Activated naive CD4-positive, alpha-beta T cell (primary cell): ENCODE measurements at places on chromosomes 16 and 17.

GRCh38 chr16:86079255-86079885, 180.4 kb downstream of the IRF8 start:
- no peak for DNase-seq

DNA sequence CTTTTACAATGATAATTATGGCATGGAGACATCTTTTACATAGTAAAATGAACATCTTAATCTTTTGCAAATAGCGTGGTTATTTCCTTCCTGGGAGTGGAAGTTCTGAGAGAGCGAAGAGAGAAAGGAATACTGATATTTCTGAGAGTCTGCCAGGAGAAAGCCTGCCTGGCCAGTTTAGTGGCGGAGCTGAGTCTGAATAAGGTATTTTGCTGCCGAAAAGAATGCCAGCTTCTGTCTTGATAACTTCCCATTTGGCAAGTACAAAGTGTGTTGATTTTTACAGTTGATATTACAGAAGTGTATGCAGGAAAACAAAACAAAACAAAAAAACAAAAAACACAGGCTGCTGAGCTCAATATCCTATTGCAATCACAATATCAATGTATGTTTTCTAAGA, 55.9 kb downstream of the KCNJ2 start:
- no peak for DNase-seq

DNA sequence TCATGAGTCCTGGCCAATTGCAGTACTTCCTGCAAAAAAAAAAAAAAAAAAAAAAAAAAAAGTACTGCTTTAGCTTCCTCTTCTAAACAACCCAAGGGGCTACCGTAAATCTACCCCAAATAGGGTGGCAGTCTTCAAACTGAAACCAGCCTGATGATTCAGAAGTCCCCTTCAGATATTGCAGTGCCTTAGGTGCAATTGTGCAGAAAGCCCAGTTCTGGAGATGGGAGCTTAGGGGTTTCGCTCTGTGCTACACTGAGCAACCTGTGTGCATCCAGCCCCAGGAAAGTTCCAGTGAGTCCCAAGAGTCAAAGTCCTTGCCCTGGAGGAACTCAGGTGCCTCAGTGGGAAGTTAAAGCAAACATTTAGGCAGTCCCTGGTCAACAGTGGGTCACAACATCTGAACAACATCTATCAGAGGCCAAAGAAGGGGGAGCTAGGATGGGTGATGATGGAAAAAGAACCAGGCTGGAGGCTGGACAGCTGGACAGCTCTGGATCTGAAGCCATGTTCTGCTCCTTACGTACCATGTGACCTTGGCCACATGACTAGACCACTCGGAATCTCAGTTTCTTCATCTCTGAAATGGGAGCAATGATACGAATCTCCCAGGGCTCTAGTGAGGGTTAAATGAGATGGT, 6.7 kb upstream of the CIITA start:
- DNase-seq = no peak

DNA sequence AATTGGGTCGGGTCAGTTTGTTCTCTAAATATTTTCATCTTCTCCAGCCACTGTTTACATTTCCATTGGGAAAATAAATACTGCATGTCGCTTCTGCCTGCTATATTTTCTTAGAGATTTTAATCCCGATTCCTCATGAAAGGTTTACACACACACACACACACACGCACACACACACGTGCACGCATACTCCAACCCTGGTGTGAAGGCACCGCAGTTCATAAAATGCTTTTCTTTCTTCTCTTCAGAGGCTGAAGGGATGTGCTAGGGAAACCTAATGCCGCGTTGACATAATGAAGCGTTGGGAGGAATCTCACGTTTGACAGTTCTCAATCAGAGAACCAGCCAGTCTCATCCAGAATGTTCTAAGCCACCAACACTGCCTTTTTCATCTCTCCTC, 222.9 kb upstream of the IRX3 start:
- no peak for DNase-seq

DNA sequence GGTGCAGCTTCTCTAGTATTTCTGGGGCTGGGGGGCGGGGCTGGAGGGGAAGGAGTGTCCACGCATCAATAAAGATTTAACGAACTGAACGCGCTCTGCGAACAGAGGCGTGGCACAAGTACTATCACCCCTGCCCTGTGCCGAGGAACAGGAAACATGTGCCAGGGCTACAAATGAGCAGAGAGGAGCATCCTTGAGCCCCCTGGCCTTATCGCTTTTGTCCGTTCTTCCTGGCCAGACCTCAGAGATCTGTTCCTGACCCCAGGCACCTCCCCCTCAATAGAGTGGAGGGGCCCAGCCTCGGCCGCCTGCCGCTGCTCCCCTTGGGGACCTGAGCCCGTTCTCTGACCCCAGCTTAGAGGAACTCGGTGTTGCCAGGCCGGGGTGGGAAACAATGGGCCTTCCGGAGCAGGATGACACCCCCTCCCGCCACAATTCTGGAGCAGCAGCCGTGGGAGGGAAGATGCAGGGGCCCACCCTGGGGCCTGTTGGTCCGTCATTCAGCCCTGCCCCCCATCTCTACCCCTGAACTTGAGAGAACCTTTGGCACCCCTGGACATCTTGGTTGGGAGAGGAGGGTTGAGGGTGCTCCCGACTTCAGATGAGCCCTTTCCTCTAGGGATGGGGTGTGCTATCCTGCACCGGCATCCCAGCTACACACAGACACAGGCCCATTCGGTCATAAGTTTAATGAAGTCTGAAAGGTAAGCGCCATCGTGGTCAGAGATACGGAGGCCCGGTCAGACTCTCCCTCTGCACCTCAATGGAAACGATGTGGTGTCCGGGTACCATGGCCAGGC, 1.1 kb downstream of the NAA38 start:
- no peak for DNase-seq

GRCh38 chr16:1159325-1159972, 6.5 kb downstream of the CACNA1H start:
- no peak for DNase-seq

GRCh38 chr17:81917565-81918332, at the start of gene SIRT7:
Gene SIRT7 (minus strand): TSS chr17:81918176. CDS start chr17:81918131, 45 bp downstream.
- DNase-seq = peak; percentile 81

DNA sequence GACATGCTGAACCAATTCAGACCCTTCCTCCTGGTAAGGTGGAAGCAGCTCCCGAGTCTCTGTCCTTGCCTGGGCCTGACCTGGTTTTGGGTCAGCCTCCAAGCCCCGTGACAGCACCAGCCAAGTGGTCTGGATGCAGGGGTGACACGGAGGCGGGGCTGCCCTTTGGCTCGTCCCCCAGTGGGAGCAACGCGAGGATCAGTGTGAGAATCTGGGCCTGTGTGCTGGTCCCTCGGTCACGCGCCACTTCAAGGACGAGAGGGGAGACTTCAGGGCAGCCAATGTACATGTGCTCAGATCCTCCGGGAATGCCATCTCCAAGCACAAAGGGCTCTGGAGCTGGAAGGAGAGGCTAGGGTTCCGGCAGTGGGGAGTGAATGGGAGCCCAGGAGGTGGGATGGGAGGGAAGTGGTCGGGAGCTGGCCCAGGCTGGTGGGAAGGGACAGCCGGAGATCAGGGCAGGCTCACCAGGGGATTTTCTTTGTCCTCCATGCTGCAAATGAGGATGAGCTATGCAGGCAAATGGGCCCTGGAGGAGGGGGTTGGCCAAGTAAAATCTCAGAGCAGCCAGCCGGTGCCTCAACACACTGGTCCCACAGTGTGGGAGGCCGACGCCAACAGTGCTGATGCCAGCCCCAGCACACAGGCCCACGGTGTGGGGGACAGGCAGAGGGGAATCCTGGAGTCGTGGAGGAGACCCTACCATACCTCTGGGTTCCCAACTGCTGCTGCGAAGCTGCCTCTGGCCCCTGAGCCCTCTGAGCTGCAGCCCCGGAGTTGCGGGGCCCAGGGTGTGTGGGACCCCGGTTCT, 4.2 kb upstream of the NDRG4 start:
- no peak for DNase-seq

GRCh38 chr17:36937959-36938565, 787 bp downstream of the LHX1 start:
- no peak for DNase-seq

GRCh38 chr17:59890720-59891119, 2.0 kb downstream of the TUBD1 start:
- no peak for DNase-seq
